ENCODE measurements at places on chromosomes 3 and 15.

DNA sequence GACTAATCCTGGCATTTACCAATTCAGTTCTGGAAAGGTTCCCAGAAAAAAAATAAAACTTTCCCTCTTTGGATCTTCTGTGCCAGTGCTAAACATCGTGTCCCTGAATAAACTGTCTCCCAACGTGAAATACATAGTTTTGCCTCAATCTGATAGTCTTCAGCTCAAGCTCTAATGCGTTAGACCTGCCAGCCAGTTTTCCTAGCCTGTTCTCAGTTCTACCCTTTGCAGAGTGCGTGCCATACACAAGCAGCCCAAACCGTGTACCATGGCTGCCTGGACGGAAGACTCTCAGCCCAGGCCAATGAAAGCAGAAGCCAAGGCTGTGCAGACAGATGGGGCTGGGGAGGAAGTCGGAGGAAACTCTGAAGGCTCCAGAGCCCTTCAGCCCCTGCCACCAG lies 11.4 kb upstream of the OCA2 start:
- no peak for DNase-seq

GRCh38 chr3:98232489-98232888 lies 31.6 kb upstream of the OR5H6 start:
- DNase-seq, result no peak

DNA sequence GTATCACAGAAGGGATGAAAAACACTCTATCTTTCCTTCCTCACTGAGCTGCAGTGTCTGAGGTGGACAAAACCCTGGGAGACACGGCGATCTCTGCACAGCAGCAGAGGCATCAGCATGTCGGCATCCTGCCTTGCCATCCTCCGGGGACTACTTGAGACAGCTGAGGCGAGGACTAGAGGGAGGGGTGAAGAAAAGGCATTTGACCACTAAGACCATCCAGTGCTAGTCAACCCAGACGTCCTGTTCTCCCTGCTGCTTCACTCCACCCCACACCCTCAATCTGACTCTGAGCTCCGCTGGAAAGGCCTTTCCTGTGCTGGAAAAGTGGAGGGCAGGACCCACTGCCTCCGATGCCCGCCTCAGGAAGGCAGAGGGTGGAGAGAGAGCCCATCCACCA lies 67.3 kb downstream of the VGLL4 start:
- no peak for DNase-seq

DNA sequence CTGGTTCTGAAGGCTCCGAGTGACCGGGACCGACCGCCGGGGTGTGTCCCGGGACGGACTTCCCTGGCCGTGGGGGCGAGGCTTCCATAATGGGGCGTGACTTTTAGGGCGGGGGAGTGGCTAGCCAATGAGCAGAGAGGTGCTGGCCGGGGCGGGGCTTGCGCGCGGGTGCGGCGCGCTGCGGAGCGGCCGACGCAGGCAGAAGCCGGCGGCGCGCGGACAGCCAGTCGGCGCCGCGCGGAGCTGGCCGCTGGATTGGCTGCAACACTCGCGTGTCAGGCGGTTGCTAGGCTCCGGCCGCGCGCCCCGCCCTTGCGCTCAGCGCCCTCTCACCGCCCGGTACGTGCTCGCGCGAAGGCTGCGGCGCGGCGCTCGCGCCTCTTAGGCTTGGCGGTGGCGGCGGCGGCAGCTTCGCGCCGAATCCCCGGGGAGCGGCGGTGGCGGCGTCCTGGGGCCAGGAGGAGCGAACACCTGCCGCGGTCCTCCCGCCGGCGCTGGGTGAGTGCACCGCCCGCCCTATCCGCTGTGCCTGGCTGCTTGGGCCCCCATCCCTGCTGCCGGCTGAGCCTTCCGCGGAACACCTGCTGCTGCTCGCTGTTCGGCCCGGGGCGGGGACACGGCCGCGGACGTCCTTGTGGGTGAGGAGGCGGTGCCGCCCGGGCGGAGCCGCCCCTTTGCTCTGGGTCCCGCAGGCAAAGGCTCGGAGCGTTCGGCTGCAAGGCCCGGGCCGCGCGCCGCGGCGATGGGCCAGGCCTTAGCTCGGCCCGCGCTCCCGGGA lies at the start of gene DAG1:
Gene DAG1, plus strand, starts transcription at position 332 of the 778 bp plus-strand sequence. CDS start 40,268 bp downstream, outside the sequence.
- DNase-seq, result peak; percentile 83

- DNase-seq, result no peak
These were observed 154.8 kb upstream of the TTC14 start for GRCh38 chr3:180447136-180447535.

GRCh38 chr15:38683382-38684242 lies 119.0 kb upstream of the RASGRP1 start:
- DNase-seq, result no peak

GRCh38 chr3:72698154-72698917 lies 149.9 kb downstream of the SHQ1 start:
- DNase-seq, result no peak
